ENCODE measurements at places on chromosomes 6 and 20. TPM values are rescaled to one million over a fixed set of nuclear protein-coding genes. Genes with fewer than 3 reads are reported as not detected.

Gene CD93
- total RNA-seq: 160 TPM

Gene LY6G6C
- not detected for total RNA-seq

Gene SMPDL3A
- total RNA-seq: 8.5 TPM

GRCh38 chr6:12354499-12354898 lies 64.3 kb downstream of the EDN1 start:
- H3K27ac ChIP-seq: peak overlapping the region; percentile 78
- no peak overlapping the region for H3K4me3 ChIP-seq
- DNase-seq: no peak

- no peak overlapping the region for H3K4me3 ChIP-seq
- DNase-seq: no peak
- H3K27me3 ChIP-seq: no peaks in the 10 kb centered on the region
- no peaks in the 10 kb centered on the region for H3K4me1 ChIP-seq
- H3K36me3 ChIP-seq: peaks cover 2% of the 10 kb centered on the region
- H3K27ac ChIP-seq: no peak overlapping the region
Measured at GRCh38 chr6:99331531-99331930, 17.9 kb downstream of the FAXC start.

Gene HLA-DPA1
- total RNA-seq: 203 TPM

Gene XRN2
- total RNA-seq: 44.1 TPM

DNA sequence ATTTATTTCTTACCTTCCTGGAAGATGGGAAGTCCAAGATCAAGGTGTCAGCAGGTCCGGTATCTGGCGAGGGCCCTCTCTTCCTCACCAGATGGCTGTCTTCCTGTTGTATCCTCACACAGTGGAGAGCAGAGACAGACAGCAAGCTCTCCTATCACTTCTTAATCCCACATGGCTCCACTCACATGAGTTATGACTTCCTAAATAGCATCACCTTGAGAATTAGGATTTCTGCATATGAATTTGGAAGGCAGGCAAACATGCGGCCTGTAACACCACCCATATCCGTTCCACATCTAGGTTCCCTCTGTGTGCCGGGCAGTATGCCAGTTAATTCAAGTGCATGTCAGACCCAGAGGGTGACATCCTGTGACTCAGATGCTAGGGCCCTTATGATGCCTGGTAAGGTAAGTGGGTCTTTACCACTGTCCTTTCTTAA lies 2.1 kb downstream of the RAET1E start:
- H3K27me3 ChIP-seq: no peaks in the 10 kb centered on the region
- H3K36me3 ChIP-seq: no peaks in the 10 kb centered on the region
- H3K27ac ChIP-seq: no peak overlapping the region
- H3K4me3 ChIP-seq: no peak overlapping the region

Gene SEL1L2
- total RNA-seq: not detected

Gene SLC12A5
- total RNA-seq: 0.94 TPM

GRCh38 chr6:157229713-157230112 lies 93.6 kb downstream of the TMEM242 start:
- H3K36me3 ChIP-seq: no peaks in the 10 kb centered on the region
- peak overlapping the region; percentile 6 for H3K27ac ChIP-seq
- peak; percentile 75 for DNase-seq
- no peak overlapping the region for H3K4me3 ChIP-seq

GRCh38 chr6:47153404-47153755 lies 111.2 kb upstream of the ADGRF1 start:
- H3K4me3 ChIP-seq: no peak overlapping the region
- H3K27me3 ChIP-seq: no peaks in the 10 kb centered on the region
- H3K36me3 ChIP-seq: no peaks in the 10 kb centered on the region
- H3K27ac ChIP-seq: no peak overlapping the region
- H3K4me1 ChIP-seq: no peaks in the 10 kb centered on the region

Gene PRPH2
- total RNA-seq: 2.8 TPM

- no peaks in the 10 kb centered on the region for H3K4me1 ChIP-seq
- no peaks in the 10 kb centered on the region for H3K27me3 ChIP-seq
- no peak overlapping the region for H3K27ac ChIP-seq
- H3K36me3 ChIP-seq: no peaks in the 10 kb centered on the region
- no peak for DNase-seq
Measured at GRCh38 chr6:87182321-87182720, 27.0 kb downstream of the ZNF292 start.

DNA sequence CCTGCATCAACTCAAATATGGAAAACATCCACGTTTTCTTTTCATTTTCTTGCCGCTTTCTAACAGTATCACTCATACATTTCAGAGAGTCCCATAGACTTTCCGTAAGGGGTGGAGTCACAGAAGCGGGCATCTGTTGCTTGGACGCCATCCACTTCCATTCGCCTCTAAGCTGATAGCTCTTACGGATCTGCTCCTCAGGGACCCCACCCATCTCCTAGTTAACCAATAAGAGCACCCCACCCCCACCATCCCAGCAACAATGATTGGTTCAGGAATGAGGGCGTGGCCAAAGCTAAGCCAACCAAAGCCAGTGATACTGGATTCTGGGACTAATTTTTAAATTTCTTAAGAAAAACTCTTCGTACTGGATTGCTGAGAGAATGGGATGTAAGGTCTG lies 42.4 kb downstream of the SLC2A10 start:
- no peak for DNase-seq
- H3K4me1 ChIP-seq: no peaks in the 10 kb centered on the region
- no peaks in the 10 kb centered on the region for H3K27me3 ChIP-seq
- no peaks in the 10 kb centered on the region for H3K36me3 ChIP-seq
- no peak overlapping the region for H3K27ac ChIP-seq

GRCh38 chr6:22970004-22970403 lies 400.6 kb downstream of the HDGFL1 start:
- no peak overlapping the region for H3K27ac ChIP-seq
- H3K27me3 ChIP-seq: no peaks in the 10 kb centered on the region
- no peak for DNase-seq
- no peaks in the 10 kb centered on the region for H3K4me1 ChIP-seq
- H3K4me3 ChIP-seq: no peak overlapping the region
- no peaks in the 10 kb centered on the region for H3K36me3 ChIP-seq

Gene EMILIN3
- 0.72 TPM for total RNA-seq

Gene NT5DC1
- total RNA-seq: 42.9 TPM

Gene PRDM13
- not detected for total RNA-seq

GRCh38 chr6:120826253-120826652 lies 508.0 kb downstream of the TBC1D32 start:
- no peaks in the 10 kb centered on the region for H3K27me3 ChIP-seq
- no peak overlapping the region for H3K27ac ChIP-seq
- no peaks in the 10 kb centered on the region for H3K4me1 ChIP-seq

GRCh38 chr6:138690975-138691594 lies 82.5 kb upstream of the CCDC28A start:
- H3K36me3 ChIP-seq: no peaks in the 10 kb centered on the region
- DNase-seq: no peak

DNA sequence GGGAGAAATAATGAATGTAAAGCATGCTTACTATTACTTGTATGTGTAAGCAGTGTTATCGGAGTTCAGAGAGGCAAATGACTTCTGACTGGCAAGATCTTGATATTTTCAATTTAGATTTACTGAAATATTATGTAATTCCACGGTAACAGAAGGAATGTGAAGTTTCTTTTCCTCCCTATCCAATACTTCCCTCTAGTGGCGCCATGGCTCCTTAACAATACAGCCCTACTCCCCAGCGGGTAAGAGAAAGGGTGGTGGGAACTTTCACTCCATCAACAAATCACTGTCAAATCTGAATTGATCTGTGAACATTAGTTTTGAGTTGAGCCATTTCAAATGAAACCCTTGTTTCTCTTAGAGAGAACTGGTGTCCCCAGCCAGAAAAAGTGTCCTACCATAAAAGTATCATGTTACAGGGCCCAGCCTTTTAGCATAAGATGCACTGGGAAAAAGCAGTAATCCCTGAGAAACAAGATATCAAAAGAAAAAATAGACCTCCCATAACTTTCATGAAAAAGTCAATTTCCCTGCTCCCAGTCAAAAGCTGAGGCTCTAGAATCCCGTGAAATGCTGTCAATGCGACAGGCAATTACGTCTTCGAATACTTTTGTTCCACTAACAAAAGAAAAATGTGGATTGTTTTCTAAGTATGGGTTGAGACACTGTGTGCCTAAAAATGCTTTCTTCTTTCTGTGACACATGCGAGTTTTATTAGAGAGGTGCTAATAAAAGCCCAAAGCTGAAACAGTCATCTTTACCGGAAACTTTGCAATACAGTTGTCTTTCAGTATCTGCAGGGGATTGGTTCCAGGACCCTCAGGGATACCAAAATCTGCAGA lies 12.9 kb downstream of the COX7A2 start:
- H3K4me3 ChIP-seq: no peak overlapping the region
- H3K27ac ChIP-seq: no peak overlapping the region
- peaks cover 4% of the 10 kb centered on the region for H3K4me1 ChIP-seq
- no peaks in the 10 kb centered on the region for H3K27me3 ChIP-seq
- no peak for DNase-seq
- H3K36me3 ChIP-seq: no peaks in the 10 kb centered on the region

DNA sequence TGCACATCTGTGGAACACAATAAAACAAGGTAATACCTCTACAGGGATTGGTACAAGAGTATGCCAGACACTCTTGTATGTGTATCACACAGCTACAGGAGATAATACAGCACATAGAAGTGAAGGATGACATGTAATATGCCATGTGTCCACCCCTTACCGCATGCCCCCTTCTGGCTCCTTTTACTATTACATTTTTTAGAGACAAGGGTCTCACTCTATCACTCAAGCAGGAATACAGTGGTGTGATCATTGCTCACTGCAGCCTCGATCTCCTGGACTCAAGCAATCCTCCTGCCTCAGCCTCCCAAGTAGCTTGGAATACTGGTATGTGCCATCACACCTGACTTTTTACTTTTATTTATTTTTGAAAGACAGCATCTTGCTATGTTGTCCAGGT lies 4.2 kb upstream of the NCR3 start:
- no peak for DNase-seq
- H3K27me3 ChIP-seq: no peaks in the 10 kb centered on the region
- H3K4me1 ChIP-seq: no peaks in the 10 kb centered on the region
- H3K27ac ChIP-seq: no peak overlapping the region

Gene FKBP1C
- not detected for total RNA-seq

DNA sequence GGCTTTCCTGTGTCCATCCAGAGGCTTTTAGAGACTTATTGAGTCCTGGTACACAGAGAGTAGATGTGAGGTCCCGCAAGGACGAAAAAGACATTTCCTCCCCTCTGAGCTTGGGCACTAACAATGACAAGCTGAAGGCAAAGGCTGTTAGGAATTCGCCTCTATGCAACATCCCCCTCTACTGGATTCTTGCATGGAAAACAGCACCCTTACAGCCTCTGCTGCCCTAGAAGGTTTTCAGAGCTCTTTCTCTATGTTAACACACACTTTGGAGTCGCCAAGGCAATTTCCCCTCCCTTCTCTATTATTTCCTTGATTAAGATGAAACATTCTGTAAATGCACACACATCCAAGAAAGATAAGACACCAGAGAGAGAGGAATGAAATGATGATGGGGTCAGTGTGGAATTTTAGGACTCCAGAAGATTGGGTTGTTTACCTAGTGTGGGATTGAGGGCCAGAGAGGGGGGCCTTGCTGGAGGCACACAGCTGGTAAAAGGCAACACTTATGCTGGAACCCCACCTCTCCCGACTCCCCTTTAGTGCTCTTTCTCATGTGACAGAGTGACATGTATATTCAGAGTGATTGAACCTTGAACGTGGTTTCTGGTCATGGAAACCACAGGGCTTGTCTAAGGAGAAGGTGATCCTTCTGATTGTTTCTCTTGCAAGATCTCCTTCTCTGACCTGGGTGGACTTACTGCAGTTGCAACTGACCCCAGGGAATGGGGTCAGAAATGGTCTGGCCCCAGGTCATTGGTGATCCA lies 300.7 kb downstream of the CLIC5 start:
- no peaks in the 10 kb centered on the region for H3K27me3 ChIP-seq
- H3K36me3 ChIP-seq: no peaks in the 10 kb centered on the region
- H3K4me1 ChIP-seq: no peaks in the 10 kb centered on the region
- H3K27ac ChIP-seq: no peak overlapping the region

- no peaks in the 10 kb centered on the region for H3K4me1 ChIP-seq
- H3K27me3 ChIP-seq: no peaks in the 10 kb centered on the region
- no peak for DNase-seq
- no peak overlapping the region for H3K27ac ChIP-seq
- H3K4me3 ChIP-seq: no peak overlapping the region
Measured at GRCh38 chr20:35472209-35472608, 16.8 kb downstream of the CEP250 start.

- no peak overlapping the region for H3K4me3 ChIP-seq
- H3K27me3 ChIP-seq: no peaks in the 10 kb centered on the region
- peaks cover 5% of the 10 kb centered on the region for H3K36me3 ChIP-seq
- no peak overlapping the region for H3K27ac ChIP-seq
- H3K4me1 ChIP-seq: no peaks in the 10 kb centered on the region
- peak; percentile 40 for DNase-seq
Measured at GRCh38 chr20:37385659-37386504, 39.9 kb downstream of the SRC start.

- H3K4me1 ChIP-seq: no peaks in the 10 kb centered on the region
- H3K36me3 ChIP-seq: no peaks in the 10 kb centered on the region
- H3K27ac ChIP-seq: no peak overlapping the region
- no peak overlapping the region for H3K4me3 ChIP-seq
- H3K27me3 ChIP-seq: no peaks in the 10 kb centered on the region
Measured at GRCh38 chr6:55497694-55498093, 81.3 kb downstream of the HMGCLL1 start.

GRCh38 chr20:62234339-62234738 lies 4.0 kb upstream of the OSBPL2 start:
- no peaks in the 10 kb centered on the region for H3K4me1 ChIP-seq
- H3K36me3 ChIP-seq: no peaks in the 10 kb centered on the region
- H3K27me3 ChIP-seq: no peaks in the 10 kb centered on the region
- no peak overlapping the region for H3K27ac ChIP-seq
- H3K4me3 ChIP-seq: no peak overlapping the region

DNA sequence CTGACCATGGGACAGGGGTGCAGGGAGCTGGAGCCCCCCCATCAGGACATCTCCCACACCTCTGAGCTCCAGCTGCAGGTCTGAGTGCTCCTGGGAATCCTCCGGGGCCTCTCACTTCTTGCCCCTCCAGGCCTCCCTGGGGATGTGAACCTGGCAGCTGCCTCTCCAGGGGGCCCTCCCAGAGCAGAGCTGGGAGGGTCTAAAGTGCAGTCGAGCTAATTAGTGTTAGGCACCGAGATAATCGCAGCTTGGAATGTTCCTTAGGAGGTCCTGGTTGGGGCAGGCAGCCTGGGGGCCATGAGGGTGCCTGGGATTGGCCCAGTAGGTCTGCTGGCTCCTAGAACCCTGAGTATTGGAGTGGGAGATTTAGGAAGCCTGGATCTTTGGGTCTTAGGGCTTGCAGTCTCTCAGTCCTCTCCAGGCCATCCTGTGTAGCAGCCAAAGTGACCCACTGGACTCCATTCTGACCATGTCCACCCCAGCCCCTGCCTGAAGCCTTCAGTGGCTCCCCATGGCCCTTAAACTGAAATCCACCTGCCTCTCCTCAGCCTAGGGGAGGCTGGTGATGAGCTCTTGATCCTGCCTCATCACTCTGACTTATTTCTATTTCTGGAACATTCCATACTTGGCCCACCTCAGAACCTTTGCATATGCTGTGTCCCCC lies 26.0 kb downstream of the CEBPB start:
- H3K4me1 ChIP-seq: no peaks in the 10 kb centered on the region
- no peak overlapping the region for H3K4me3 ChIP-seq
- peak; percentile 26 for DNase-seq
- no peak overlapping the region for H3K27ac ChIP-seq
- H3K36me3 ChIP-seq: no peaks in the 10 kb centered on the region

- no peak within 1 kb of the TSS for H3K27ac ChIP-seq
- peak within 1 kb of the TSS; percentile 16 for H3K4me3 ChIP-seq
- H3K4me1 ChIP-seq: no peaks in the 10 kb centered on the region
- H3K36me3 ChIP-seq: no peaks in the 10 kb centered on the region
- no peak for DNase-seq
Measured at GRCh38 chr6:49550492-49551077, at the start of gene C6orf141. Gene C6orf141 (plus strand): TSS chr6:49550668. CDS start chr6:49550793, 125 bp downstream.

GRCh38 chr6:26017632-26017966 lies 55.0 kb downstream of the TRIM38 start:
- no peaks in the 10 kb centered on the region for H3K36me3 ChIP-seq
- H3K4me1 ChIP-seq: no peaks in the 10 kb centered on the region
- peak; percentile 93 for DNase-seq
- peak overlapping the region; percentile 31 for H3K4me3 ChIP-seq
- no peaks in the 10 kb centered on the region for H3K27me3 ChIP-seq

Measured in aorta (tissue), 5 donors.